ENCODE measurements at places on chromosomes 2 and 18.

- no peak for DNase-seq
Measured at GRCh38 chr18:26367425-26367824, 141.2 kb downstream of the TAF4B start.

DNA sequence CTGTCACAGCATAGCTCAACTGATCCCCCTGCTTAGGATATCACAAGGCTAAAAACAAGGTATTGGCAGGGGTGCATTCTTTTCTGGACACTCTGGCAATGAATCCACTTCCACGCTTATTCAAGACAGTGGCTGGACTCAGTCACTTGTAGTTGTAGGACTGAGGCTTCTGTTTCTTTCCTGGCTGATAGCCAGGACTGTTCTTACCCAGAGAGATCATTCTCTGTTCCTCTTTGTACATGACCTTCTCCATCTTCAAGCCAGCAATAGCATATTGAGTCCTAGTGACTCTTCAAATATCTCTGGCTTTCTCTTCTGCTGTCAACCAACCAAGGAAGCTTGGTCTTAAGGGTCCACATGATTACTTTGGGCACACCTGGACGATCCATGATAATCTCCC lies 241.3 kb downstream of the RBM43 start:
- DNase-seq: no peak

DNA sequence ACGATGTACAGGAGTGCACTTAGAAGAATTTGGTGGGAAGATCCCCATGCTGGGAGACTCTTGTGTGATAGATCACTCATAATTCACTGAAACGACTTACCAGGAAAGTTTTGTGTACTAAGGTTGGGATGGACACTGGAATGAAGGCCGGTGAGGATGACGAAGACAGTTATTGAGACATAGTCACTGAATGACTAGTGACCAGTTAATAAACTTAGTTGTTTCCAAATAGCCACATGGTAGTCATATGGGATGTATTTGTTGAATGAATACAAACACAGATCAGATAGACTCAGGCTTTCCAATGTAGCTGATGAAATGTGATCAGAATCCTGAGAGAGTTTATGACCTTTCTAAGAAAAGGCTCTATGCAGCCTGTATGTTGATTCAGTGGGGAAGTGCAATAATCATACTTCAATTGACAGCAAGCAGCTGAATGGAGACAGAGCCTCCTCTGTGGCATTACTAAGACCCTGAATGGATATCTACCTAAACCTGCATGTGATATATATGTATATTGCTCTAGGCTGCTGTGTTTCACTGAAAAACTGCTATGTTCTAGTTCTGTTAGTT lies 20.4 kb downstream of the GDF7 start:
- DNase-seq: no peak

GRCh38 chr2:237581751-237582746 lies 8.5 kb downstream of the RAB17 start:
- no peak for DNase-seq

DNA sequence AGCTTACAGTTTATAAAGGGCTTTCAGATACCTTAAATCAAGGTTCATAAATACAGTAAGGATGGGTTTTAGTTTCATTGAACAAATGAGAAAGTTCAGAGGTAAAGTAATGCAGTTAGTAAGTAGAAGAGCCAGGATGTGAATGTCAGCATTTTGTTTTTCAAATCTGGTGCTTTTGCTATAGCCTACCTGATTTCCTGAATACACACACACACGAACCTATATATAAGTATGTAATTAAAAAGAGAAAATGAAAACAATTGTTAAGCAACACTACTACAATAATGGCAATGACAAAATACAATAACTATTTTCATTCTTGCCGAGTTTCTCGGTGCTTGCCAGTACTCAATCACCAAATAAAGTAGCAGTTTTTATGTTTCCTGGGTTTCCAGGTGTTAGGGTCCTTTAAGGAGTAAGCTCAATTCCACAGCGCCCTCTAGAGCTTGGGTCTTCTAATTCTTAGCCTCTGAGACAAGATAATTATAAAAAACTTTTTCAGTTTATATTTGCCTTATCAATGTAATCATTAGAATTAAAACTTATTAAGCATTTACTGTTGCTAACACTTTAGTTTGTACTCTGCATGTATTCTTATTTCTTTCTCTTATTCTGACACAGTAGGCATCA lies 512.9 kb upstream of the ACVR2A start:
- no peak for DNase-seq

DNA sequence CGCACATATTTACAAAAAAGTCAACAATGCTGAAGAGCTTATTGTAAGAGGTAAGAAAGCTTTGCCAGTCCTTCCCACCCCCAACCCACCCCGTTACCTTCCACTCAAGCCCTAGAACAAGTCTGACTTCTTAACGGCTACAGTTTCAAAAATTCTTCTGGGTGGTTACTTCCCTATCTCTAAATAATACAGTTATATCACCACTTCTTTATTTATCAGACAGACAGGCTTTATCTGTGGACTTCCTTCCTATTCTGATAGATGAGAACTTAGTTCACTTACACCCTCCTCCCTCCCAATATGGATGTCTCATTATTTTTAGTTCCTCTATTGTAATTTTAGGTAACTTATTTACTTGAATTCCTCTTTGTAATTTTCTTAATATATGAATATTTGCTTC lies 26.7 kb upstream of the ACTR3 start:
- no peak for DNase-seq

GRCh38 chr2:197931661-197932312 lies 127.4 kb downstream of the PLCL1 start:
- no peak for DNase-seq

DNA sequence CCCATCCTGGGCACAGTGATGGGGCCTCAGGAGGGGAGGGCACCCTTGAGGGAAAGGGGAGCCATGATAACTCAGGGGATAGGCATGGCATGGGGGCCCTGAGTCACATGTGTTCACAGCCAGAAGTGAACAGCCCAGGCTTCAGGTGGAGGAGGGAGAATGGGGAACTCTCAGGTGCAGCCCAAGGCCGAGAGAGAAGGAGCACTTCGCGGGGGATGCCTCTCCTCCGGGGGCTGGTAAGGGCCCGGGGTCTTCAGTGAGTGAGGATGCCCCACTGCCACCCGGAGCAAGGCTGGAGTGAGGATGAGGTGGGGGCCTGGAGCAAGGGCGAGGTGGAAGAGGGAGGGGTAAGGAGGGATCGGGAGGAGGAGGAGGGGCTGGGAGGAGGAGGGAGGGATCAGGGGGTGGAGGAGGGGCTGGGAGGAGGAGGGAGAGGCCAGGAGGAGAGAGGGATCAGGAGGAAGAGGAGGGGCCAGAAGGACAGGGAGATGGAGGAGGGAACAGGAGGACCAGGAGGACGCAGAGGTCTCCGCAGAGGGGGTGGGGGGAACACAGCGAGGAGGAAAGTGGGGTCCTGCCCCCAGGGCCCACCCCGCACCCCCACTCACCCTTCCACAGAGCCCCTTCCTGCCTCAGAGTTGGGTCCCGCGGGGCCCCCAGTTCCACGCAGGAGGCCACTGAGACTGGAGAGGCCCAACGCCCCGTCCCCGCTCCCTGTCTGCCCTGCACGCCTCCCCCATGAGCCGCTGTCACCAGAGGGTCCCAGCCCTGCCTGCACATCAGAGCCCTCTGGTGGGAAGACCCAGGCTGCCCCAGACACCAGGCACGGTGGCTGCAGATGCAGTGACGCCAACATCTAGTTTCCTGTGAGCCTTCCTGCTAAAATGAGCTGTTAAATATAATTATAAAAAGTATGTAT lies 42.8 kb downstream of the RAMP1 start:
- DNase-seq: no peak

DNA sequence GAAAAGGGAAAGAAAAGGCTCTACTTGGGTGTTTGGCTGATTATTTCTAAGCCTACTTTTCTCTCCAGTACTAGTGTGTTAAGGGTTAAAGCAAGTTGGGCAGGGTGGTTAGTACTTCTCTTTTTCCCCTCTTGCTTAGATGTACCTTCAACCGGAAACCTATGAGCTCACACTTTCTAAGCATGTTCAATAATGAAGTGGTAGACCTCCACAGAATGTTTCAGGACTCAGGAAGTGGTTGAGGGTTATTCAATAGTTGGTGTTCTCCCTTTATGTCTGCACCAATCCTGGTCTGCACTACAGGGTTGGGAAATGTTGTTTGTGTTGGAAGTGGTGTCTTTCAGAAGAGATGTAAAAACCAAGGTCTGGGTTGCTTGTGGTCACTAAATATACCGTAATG lies 137.1 kb downstream of the ZEB2 start:
- DNase-seq: no peak

DNA sequence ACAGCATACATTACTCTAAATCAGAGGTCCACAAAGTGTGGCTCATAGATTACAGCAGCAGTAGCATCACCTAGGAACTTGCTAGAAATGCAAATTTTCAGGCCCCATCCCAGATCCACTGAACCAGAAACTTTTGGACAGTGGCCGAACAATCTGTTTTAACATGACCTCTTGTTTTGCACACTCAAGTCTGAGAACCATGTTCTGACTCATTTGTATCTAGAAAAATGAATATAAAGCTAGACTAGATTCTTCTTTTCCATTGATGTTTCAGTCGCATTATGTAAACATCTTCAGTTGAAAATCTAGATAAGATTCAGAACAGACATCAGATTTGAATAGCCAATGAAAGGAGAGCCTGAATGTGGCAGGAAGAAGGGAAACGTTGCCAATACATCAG lies 608.8 kb downstream of the LRP1B start:
- no peak for DNase-seq

GRCh38 chr2:6855860-6856547 lies 9.7 kb downstream of the CMPK2 start:
- no peak for DNase-seq

DNA sequence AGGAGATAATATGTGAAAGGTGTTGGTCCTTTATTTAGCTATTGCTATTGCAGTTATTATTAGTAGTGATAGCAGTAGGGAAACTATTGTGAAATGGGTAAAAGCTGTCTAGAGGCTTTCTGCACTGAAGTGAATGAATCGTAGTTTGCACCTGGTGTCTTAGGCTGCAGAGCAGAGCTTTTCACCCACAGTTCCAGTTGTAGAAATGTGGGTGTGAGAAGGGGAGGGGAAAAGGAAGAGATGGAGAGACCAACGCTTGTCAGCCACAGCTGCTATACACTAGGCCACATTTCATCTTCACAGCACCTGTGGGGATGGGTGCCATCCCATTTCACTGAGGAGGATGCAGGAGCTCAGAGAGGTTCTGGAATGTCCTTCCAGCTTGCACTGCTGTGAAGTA lies 50.0 kb downstream of the TRPM8 start:
- DNase-seq: no peak

- DNase-seq: no peak
Measured at GRCh38 chr18:59898609-59899297, 1.0 kb upstream of the PMAIP1 start.

- DNase-seq: no peak
Measured at GRCh38 chr2:98394595-98395153, 48.4 kb downstream of the CNGA3 start.

DNA sequence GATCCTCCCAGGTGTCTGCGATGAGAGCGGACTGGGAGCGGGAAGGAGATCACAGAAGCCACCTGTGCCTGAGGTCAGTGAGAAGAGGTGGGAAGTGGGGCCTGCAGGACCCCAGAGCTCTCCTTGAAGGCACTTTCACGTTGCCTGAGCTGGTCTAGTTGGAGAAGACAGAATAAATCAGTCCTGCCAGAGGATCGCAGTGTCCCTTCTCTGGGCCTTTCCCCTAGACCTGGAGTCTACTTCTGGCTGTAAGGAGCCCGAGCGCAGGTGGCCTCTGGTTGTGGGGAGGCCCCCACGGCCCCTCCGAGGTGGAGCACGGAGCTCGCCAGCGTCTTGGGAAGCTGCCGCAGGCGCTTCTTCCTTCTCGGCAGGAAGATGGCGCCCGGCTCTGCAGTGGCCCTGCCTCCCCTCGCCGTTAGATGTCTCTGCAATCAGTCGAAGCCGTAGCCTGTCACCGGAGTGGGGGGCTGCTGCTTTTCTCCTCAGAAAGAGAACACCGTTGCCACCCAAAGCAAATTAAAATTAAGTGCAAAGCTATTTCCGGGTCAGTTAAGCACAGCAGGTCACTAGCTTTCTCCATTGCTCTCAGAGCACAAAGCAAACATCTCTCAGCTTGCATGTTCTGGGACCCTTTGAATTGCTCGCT lies 212.0 kb upstream of the MYT1L start:
- no peak for DNase-seq

- DNase-seq: no peak
Measured at GRCh38 chr2:211035548-211036185, 479.3 kb downstream of the CPS1 start.

GRCh38 chr18:74797577-74798151 lies 200.0 kb downstream of the ZNF407 start:
- DNase-seq: no peak

DNA sequence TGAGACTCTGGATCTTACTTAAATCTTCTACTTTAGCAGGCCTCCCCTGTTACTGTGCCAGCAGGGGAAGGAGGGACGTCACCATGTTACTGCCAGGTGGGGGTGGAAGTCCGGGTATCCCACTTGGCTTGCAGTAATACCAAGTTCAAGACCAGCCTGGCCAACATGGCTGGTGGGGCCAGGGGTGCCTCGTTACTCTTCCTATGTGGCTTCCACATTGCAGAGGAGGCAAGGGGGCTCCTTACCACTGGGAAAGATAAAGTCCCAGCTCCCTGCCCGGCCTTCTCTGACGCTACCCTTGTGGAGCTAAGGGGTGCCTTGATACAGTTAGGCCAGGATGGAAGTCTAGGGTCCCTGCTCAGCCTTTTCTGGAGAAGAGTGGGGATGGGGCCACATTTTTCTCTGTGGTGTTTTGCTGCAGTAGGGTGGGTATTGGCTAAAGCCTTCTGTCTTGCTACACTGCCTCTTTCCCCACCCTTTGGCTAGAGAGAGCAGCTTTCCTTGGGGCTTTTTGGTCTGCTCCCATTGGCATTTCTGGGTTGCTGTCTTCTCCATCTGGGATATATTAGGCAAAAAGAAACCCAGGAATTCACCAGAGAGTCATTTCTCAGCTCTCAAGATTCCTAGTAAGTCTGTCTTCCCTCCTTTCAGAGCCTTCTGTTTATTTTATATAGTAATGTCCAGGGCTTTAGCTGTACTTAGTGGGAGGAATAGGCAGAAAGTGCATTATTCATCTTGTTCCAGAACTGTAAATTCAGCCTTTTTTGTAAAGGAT lies 21.9 kb downstream of the ELMOD3 start:
- no peak for DNase-seq

- no peak for DNase-seq
Measured at GRCh38 chr18:50666536-50666935, 106.6 kb downstream of the MAPK4 start.

DNA sequence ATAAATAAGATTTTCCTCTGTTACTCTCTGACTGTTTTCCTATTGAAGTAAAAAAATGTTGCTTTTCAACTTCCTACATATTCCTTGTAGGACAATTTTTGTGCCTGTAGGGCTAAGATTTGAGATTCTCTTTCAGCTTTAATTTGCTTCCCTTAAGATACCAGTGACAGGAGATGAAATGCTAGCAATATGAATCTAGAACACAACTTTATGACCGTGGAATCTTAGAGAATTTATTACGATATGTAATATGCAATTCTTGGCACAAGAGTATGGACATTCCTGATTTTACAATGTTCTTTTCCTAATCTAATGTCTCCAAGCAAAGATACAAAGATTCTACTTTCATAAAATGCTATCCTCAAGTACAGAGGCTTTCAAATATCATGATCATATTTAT lies 180.9 kb downstream of the KCNE4 start:
- DNase-seq: no peak

GRCh38 chr2:238236571-238236970 lies 3.3 kb downstream of the HES6 start:
- DNase-seq: no peak

- DNase-seq: no peak
Measured at GRCh38 chr18:76927223-76927725, 104.9 kb downstream of the ZNF236 start.

Data from hematopoietic multipotent progenitor cell treated with erythropoietin and hydrocortisone succinate and interleukin-3 and kit ligand, for 17 days (in vitro differentiated cells).